Stimulated activated naive CD4-positive, alpha-beta T cell (primary cell): ENCODE measurements at places on chromosomes 6 and 20.

GRCh38 chr6:70547313-70547712 lies 19.4 kb upstream of the SDHAF4 start:
- no peak for DNase-seq

- no peak for DNase-seq
These were observed 215.2 kb downstream of the GRIK2 start for GRCh38 chr6:101608703-101609102.

GRCh38 chr6:124683507-124683906 lies 278.7 kb upstream of the RNF217 start:
- no peak for DNase-seq

DNA sequence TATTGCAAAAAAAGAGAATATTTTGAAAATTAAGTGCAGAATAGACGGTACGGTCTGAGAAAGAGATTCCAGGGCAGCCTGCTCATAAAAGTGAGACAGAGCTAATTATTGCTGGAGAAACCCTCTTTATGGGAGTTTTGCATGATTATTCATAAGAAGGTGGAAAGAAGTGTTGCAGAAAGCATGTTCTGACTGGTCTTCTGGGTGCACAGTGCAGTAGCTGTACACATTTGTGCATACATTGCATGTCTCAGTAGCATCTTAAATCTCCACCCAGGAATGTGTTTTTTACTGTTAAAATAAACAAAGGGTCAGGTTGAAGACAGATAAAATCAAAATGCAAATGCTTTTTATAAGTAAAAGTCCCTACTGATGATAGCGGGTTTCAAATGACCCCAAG lies 1813.6 kb upstream of the DEFB115 start:
- DNase-seq, result no peak

GRCh38 chr6:44675449-44675848 lies 287.9 kb downstream of the CDC5L start:
- DNase-seq, result no peak

DNA sequence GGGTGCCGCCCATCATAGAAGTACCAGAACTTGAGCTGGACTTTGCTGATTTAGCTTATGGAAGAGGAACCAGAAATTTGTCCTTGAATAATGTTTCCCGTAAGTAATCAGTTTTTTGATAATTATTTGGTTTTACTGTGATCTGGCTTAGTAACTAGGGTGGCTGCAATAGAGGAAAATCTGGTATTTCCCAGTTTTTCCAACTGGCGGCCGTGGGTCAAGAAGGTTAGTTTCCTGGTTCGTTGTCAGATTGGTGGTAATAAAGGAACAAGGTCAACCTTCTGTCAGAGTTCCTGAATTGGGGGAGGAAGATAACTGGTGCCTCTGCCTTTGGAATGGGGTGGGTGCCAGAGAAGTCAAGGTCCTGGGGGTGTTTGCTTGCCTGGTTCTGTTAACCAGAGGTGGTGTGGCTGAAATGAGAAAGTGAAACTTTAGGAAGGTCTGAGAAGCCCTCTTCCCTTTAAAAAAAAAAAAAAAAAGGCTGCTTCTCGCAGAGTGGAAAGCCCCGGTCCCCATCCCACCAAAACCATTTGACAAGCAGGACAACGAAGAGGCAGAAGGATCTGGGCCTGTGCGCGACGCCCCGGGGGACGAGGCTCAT lies at the start of gene CALHM6:
Gene CALHM6 (plus strand): TSS at position 45 of the 601 bp plus-strand sequence. CDS start 555 bp downstream, at position 600.
- DNase-seq, result no peak
